ENCODE measurements at places on chromosomes 7 and 10.

DNA sequence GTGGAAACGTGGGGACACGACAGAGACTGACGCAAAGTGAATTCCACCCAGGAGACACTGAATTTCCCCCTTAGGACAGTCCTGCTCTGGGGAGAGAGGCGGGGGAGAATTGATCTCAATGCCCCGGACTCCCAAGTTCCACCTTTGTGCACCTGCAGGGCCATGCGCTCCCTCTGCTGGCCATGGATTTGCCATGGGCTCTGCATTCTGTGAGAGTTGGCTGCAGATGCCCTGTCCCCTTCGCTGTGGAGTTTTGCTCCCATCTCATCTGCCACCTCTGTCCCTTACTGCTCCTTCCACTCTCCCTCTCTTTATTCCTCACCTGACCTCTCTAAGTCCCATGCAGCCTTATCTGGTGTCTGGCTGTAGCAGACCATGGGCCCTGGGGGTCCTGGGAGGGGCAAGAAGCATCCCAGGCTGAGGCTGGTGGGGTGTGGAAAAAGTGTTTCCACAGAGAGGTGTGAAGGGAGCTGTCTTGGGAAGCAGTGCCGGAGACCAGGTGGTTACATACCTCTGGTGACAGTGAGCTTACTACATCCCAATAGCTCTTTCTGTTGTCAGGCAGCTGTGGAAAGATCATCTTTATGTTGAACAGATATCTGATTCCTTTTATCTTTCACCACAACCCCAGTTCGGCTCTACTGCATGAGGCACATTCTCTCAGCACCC is 14.3 kb downstream of the GHRHR start:
- DNase-seq, result no peak

DNA sequence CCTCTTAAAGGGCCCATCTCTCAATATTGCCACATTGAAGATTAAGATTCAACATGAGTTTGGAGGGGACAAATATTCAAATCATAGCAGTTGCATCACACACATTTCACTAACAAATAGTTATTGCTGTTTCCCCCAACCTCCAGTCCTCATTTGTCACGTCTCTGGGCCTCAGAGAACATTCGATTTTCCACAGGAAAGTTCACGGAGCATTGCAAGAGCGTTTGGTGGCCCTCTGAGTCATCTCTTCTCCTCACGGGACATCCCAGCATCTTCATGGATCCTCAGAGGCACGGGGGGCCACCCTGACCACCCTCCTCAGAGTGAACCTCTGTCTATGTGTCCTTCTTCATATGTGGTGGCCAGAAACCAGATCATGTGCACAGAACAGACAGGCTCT is 50.3 kb upstream of the CHST15 start:
- no peak for DNase-seq

DNA sequence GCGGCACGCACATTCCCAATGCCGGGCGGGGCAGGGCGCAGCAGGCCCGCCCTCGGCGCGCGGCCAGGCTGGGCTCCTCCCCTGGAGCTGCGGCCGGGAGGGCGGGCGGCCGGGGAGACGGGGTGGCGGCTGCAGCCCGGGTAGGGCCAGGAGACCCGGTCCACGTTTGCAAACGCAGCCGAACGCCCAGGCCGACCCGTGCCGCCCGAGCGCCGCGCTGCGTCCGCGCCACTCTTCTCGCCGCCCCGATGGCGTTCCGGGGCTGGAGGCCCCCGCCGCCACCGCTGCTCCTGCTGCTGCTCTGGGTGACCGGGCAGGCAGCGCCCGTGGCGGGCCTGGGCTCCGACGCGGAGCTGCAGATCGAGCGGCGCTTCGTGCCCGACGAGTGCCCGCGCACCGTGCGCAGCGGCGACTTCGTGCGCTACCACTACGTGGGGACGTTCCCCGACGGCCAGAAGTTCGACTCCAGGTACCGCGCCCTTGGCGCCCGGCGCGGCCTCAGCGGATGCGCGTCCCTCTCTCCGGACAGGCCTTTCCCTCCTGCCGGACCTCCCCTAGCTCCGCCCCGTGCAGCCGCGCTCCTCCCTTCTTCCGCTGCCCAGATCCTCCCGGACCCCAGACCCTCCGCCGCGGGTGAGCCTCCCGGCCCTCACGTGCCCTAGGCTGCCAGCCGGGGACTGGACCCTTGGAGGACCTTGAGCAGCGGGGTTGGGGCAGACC is at the start of gene FKBP9:
FKBP9 (plus strand) TSS at position 115 of the 720 bp plus-strand sequence; CDS start at position 249, 134 bp downstream.
- no peak for DNase-seq

- DNase-seq, result no peak
Measured at GRCh38 chr10:78947226-78947625, 121.5 kb upstream of the ZMIZ1 start.

- no peak for DNase-seq
Measured at GRCh38 chr10:86827639-86828038, 71.2 kb downstream of the BMPR1A start.

- DNase-seq, result no peak
Measured at GRCh38 chr7:103719070-103719469, 270.4 kb downstream of the RELN start.

- DNase-seq, result no peak
Measured at GRCh38 chr7:1388703-1389335, 70.5 kb downstream of the MICALL2 start.

DNA sequence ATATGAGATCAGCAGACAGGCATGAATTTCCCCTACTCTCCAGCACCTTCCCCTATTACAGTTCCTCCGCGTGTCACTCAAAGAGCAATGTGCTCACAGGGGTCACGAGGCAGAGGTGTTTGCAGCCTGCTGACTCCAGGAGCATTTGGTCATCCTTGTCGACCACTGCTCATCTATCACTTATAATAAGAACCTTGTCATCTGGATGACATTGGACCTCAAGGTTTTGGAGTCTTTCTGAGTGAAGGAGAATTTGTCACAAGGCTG is 32.9 kb upstream of the PLPP4 start:
- DNase-seq, result no peak

Measured in HS-27A (cell line).